GM23338 (cell line): ENCODE measurements at places on chromosomes 16 and 17.
A peak's percentile ranks its signal among the peaks of the same experiment; 100 is the strongest.

GRCh38 chr17:36055171-36055570 lies 8.9 kb upstream of the CCL18 start:
- no peak for DNase-seq

GRCh38 chr16:66486773-66487579 lies 59.9 kb downstream of the BEAN1 start:
- no peak for DNase-seq

GRCh38 chr16:17083628-17084027 lies 387.1 kb downstream of the XYLT1 start:
- DNase-seq = peak; percentile 96

GRCh38 chr16:69538808-69539207 lies 27.0 kb upstream of the NFAT5 start:
- DNase-seq = no peak

DNA sequence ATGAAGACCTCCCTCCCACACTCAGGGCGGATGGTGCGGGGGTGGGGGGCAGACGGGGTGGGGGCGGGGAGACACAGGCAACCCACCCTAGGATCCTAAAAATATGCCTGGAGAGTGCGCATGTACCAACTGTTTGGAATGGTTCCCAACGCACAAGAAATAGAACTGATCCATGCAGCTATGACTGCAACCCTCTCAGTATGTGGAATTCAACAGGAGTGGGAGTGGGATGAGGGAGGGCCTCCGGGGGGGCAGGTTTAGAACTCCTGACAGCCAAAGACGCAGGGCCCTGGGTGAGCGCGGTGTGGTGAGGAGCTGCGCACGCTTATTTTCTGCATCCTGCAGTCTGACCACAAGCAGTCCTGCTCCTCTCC lies 1.1 kb upstream of the P2RX5 start:
- no peak for DNase-seq

DNA sequence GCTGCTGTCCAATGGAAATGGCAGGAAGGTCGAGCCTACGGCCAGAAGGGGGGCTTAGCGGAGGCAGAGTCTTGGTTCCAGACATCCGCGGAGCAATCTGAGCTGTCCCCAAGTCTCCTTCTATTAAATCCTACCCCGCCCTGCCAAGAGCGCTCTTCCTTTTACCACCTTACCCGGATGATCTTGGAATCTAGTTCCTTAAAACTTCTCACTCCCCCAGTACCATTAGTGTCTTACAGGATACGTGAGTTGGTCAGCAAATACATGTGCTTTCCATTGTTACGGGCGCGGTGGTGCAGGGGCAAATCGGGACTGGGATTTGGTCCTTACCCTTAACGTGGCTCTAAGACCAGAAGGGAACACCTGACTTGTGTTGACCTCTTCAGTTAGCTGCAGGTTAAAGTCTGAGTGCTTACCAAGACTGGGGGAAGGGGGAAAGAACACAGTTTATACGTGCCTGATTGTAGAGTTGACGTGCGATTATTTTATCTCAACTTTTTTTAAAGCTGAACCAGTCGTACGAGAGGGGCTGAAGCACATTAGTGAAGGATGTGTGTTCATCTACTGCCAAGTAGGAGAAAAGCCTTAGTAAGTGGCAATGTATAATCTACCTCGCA lies 495 bp downstream of the TXNDC17 start:
- DNase-seq = peak; percentile 73

- DNase-seq = no peak
Measured at GRCh38 chr17:7114875-7115614, 423 bp upstream of the ASGR2 start.

- DNase-seq = no peak
Measured at GRCh38 chr17:44995436-44996001, 27.4 kb upstream of the C1QL1 start.
